GM03348 (cell line): ENCODE measurements at places on chromosomes 1 and 21.

GRCh38 chr1:54212872-54213271 is 12.9 kb downstream of the MRPL37 start:
- no peak for DNase-seq

DNA sequence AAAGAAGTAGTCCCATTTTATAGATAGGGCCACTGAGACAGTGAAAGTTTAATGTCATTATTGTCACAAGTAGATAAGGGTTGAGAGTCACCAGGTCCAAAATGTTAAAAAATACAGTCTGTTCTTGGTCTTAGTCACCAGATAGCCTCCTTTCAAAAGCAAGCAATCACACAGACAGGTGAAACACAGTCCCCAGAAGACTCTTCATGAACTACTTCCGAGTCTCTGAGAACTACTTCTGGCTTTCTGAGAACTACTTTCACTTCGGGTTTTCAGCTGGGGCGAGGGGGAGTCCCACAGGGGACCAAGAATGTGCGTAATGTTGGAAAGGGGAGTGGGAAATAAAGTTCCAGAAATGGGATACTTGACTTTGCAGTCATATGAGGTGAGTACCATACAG is 143.2 kb downstream of the HHIPL2 start:
- no peak for DNase-seq

DNA sequence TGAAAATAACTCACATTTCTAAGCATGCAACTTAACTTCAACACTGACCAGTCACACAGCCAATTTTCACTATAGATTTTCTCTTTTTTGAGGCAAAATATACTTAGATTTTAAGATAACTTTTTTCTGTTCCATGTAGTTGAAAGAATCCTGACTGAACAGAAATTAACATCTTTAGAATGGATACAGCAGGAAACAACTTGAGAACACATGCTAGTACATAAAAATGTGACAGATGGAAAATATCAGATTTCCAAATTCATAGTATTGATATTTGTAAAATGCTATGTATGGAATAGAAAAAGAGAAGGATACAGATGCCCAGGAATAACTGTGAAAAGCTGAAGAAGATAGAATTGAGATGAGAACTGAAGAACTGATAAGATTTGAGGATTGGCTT is 1270.6 kb downstream of the KCNT2 start:
- DNase-seq, result no peak

- no peak for DNase-seq
These were observed 4.6 kb downstream of the KCNC4 start for GRCh38 chr1:110214454-110215404.

GRCh38 chr1:54826226-54826816 is 25.2 kb upstream of the TTC22 start:
- DNase-seq, result no peak
